ENCODE measurements at places on chromosomes 5 and 9. TPM values are rescaled to one million over a fixed set of nuclear protein-coding genes. Genes with fewer than 3 reads are reported as not detected.

GHR gene
- total RNA-seq = 12.9 TPM

PCDHB5 gene
- total RNA-seq = 2.3 TPM

SHOC1 gene
- not detected for total RNA-seq

PCDHGA11 gene
- 3.8 TPM for total RNA-seq

ST8SIA4 gene
- 3.2 TPM for total RNA-seq

C9 gene
- total RNA-seq = not detected

TAS2R1 gene
- not detected for total RNA-seq

ENTREP1 gene
- total RNA-seq = 22.1 TPM

FABP6 gene
- total RNA-seq = 1.6 TPM

SLC6A19 gene
- total RNA-seq = not detected

CYSRT1 gene
- total RNA-seq = 0.27 TPM

SET gene
- total RNA-seq = 168 TPM

FIBCD1 gene
- total RNA-seq = 0.58 TPM

GARIN3 gene
- total RNA-seq = not detected

SLC23A1 gene
- not detected for total RNA-seq

GMCL2 gene
- not detected for total RNA-seq

CARTPT gene
- total RNA-seq = not detected

DAB2IP gene
- total RNA-seq = 50.7 TPM

TNFSF8 gene
- 0.63 TPM for total RNA-seq

STK32A gene
- total RNA-seq = 0.80 TPM

CBY3 gene
- total RNA-seq = not detected

TTC33 gene
- total RNA-seq = 14.3 TPM

GFRA3 gene
- 0.82 TPM for total RNA-seq

KIF27 gene
- 4.1 TPM for total RNA-seq

SHB gene
- total RNA-seq = 19.4 TPM

PLPP1 gene
- total RNA-seq = 72.6 TPM

GLDC gene
- not detected for total RNA-seq
